Astrocyte of the hippocampus (primary cell): ENCODE measurements at places on chromosomes 7 and 10.
A peak's percentile ranks its signal among the peaks of the same experiment; 100 is the strongest.

GRCh38 chr10:48215486-48216203, 58.9 kb downstream of the FRMPD2 start:
- DNase-seq = peak; percentile 55

GRCh38 chr7:124652237-124652636, 113.4 kb downstream of the GPR37 start:
- DNase-seq = peak; percentile 11

DNA sequence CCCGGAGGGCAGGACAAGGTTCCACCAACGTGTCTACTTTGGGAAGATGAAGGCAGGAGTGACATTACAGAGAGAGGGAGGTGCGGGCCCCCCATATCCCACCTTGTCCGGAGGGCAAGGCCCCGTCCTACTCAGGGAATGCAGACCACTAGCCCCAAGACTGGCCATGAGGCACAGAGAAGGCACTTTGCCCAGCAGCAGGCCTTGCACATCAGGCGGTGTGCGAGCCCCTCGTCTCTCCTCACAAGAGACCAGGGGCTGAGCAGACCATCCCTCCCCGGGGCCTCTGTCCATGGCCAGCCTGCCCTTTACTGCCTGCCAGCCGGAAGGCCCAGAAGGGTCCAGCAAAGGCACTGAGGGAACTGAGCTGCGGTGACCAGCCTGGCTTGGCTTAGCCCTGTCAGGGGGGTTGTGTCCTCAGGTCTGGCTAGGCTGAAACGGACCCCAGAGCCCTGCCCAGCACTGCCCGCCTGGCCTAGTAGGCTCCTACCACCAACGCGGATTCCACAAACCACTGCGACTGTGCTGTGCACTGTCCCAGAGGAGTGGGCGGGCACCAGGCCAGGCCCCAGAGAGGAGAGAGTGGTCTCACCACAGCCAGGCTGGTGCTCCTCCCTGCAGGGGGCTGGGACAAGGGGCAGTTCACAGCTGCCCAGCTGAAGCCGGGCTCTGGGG, 16.7 kb downstream of the CAMK2B start:
- DNase-seq = no peak

DNA sequence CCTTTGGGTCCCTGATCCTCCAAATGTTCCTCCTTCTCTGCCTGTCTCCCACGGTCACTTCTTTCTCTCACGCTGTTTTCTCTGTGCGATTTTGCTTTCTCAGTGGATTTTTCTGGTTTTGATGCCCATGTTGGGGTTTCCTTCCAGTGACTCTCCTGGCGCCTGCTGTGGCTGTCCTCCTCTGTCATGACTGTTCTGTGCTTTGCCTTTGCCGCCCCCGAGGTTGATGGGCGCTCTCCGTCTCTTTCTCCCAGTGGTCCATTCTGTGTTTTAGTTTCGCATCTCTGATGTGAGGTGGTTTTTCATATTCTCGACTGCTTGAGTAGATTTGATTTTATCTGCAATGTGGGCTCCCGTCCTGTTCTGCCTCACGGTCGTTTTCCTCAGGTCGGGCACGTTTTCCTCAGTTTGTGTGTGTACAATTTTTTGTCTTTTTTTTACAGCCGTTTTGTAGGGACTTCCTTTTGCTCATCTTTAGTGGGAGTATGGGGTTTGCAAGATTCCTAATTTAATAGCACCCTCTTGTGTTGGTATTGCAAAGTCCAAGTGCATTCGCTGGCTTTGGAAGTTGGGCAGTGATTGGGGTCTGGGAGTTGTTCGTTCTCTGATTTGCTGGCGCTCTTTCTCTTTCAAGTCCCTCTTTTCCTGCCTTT, 100.0 kb downstream of the INPP5A start:
- DNase-seq = peak; percentile 82

GRCh38 chr7:80039251-80039884, 95.3 kb upstream of the GNAI1 start:
- peak; percentile 12 for DNase-seq
